Gastrocnemius medialis (tissue), 4 donors: ENCODE measurements at places on chromosomes 6 and 20. TPM values are rescaled to one million over a fixed set of nuclear protein-coding genes. Genes with fewer than 3 reads are reported as not detected.

ADGRB3 gene
- total RNA-seq, result 0.56 TPM

PSMG4 gene
- 27.6 TPM for total RNA-seq

DNA sequence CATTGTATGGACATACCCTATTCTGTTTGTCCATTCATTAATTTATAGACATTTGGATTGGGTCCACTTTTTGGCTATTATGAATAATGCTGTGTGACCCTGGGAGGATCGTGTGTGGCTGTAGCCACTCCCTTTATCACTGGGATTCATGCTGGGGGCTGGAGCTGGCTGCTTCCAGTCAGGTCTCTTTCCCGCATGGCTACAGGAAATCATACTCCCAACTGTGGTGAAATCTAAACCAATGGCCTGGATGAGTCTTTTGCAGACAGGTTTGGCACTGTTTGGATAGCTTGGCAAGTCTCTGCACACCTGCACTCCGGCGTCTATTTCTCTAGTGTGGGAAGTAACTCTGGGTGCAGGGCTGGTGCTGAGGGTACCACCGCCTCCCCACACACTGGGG, 80.4 kb downstream of the RIN2 start:
- H3K36me3 ChIP-seq, result no peaks in the 10 kb centered on the region
- no peaks in the 10 kb centered on the region for H3K27me3 ChIP-seq
- no peaks in the 10 kb centered on the region for H3K4me1 ChIP-seq
- no peak overlapping the region for H3K4me3 ChIP-seq

DNA sequence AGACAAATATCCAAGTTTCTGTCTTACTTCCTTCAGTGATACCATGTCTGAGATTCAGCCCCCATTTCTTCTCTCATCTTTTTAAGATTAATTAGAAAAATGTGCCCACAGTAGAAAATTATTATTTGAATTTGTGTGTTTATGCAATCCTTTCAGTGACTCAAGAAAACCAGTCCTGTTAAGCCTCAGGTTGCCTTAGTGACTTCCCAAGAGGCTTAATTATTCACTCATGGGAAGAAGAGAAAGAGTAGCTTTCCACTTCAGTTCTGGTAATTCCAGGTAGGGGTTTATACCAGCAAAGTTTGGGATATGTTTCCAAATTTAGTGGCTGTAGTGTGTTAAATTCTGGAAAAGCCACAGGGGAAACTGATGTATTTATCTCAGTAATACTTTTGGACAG, 149.1 kb downstream of the RIMS1 start:
- no peaks in the 10 kb centered on the region for H3K27me3 ChIP-seq
- H3K36me3 ChIP-seq, result no peaks in the 10 kb centered on the region
- no peak for DNase-seq

DNA sequence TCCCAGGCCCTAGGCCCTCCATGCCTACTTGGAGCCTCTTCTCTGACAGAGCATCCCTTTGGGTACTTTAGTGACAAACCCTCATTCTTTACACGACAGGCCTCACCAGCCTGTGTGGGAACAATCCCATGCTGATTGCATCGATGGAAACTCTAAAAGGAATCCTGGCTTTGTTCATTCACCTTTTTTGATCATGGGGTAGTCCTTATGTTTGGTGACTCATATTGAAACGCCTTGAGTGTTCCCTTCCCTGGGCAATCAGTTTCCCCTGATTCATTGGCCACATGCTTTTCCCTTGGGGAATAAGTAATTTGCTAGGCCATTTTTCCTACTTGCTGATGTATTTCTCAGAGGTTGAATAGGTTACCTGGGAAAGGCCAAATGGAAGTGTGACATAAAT, 14.7 kb upstream of the TNFAIP3 start:
- no peak overlapping the region for H3K27ac ChIP-seq
- no peaks in the 10 kb centered on the region for H3K4me1 ChIP-seq
- H3K4me3 ChIP-seq, result no peak overlapping the region
